ENCODE measurements at places on chromosomes 7 and 10. TPM values are rescaled to one million over a fixed set of nuclear protein-coding genes. Genes with fewer than 3 reads are reported as not detected.
A peak's percentile ranks its signal among the peaks of the same experiment; 100 is the strongest.

GRCh38 chr10:78650122-78650521 lies 418.6 kb upstream of the ZMIZ1 start:
- ATAC-seq: no peak

- ATAC-seq: no peak
Observed at GRCh38 chr7:70657989-70658632, 473.8 kb upstream of the GALNT17 start.

DNA sequence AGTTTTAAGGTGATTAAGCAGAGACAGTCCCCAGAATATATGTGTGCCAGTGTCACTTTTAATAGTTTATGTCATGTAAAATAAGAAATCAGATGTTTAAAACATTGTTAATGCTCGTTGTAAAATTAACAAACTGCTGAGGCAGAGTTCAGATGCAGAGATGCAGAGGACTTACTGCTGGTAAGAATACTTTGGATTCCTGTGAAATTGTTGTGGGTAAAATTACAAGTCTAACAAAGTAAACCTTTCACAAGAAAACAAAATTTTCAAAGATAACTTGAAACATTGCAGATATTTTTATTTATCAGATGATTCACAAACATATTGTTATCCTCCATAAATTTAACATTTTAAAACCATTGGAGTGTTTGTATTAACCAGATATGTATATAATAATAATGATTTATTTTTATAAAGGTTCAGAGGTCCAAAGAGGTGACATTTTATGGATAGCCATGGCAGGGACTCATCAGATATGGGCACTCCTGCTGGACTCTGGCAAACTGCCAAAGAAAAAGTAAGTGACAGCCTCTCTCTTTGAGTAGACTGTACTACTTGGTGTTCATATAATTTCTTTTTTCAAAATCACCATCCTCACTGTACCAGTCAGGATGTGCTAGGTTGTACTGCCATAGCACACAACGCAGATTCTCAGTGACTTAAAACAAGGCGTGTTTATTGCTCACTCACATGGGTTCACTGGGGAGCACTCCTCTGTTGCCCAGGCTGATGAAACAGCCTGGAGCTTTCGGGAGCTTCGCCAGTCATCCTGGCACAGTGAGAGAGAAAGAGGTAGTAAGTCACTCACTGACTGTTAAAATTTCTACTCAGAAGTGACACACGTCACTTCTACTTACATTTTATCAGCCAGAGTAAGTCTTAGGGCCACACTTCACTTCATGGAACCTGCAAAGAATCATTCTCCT lies 43.5 kb downstream of the NHLRC2 start:
- no peak for ATAC-seq

- no peak for ATAC-seq
Observed at GRCh38 chr7:95470452-95470851, 15.3 kb upstream of the ASB4 start.

GRCh38 chr7:108120933-108121332 lies 9.2 kb downstream of the LAMB4 start:
- ATAC-seq: no peak

DNA sequence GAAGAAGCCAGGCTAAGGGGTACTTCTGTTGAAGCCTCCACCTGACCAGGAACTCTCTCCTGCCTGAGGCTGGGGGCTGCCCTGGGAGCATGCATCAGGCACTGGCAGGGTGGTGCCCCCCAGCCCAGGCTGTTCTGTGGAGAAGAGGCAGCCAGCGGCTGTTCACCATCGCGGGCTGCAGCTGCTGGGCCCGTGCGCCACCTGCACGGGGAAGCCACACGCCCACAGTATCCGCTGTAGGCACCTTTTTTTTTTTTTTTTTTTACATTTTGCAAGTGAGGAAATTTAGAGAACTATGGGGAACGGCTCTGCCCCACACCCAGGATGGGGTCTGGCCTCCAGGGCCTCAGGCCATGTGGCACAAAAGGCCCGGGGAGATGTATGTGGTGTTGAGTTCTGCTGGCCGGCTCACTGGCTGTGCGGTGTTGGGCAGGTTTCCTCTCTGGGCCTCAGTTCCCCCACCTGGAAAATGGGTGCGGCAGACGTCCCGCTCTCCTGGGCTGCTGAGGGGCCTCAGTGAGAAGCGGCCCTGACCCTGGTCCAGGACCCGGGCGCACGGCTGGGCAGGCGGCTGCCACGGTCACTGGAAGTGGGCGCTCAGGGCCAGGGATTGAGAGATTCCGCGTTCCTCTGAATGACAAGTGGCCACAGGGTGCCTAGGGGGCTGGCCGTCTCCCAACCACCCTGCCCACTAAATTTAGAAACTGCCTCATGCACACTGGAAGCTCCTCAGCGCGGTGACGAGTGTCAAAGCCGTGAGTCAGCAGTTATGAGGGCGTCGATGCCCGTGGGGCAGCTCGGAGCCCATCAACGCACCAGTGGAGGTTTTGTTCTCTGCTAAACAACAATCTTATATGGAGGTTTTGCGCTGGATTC lies 8.8 kb upstream of the INTS1 start:
- ATAC-seq: peak; percentile 20

DNA sequence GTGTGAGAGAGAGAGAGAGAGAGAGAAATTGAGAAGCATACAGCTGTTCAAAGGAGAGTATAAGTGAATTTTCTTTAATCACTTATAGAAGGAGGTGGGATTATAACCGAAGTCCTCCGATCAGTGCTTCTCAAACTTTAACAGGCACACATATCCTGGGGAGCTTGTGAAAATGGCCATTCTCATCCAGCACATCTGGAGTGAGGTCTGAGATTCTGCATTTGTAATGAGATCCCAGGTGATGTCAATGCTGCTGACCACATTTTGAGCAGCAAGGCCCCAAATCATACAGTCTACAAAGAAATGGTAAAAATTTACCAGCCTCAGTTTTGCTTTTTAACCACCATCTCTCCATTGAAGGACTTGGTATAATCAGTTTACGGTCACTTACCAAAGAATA lies 219.0 kb downstream of the PTEN start:
- no peak for ATAC-seq

DNA sequence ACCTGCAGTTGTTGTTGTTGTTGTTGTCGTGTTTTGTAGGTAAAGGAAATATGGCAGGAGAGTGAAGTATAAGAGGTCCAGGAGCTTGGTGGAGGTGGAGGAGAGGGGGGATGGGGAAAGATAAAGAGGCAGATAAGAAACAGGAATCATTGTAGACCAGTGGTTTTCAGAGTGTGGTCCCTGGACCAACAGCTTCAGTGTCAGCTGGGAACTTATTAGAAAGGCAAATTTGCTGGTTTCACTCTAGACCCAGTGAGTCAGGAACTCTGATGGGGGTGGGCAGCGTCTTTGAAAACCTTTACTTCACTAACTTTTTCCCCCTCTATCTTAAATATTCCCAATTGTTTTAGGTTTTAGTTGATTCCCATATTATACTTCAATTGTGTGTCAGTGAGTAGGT lies 241.5 kb downstream of the AUTS2 start:
- ATAC-seq: no peak

SERPINE1 gene
- 0.18 TPM for total RNA-seq

PAXIP1 gene
- total RNA-seq: 26.3 TPM

AMPH gene
- 1.1 TPM for total RNA-seq

GIMAP4 gene
- 0.38 TPM for total RNA-seq

NRAP gene
- total RNA-seq: 5.1 TPM

PKD2L1 gene
- total RNA-seq: 0.47 TPM

Measured in motor neuron (in vitro differentiated cells).